Ammon's horn (tissue), 1 donor: ENCODE measurements at places on chromosomes 5 and 9.

GRCh38 chr9:111632060-111632459 is 926 bp downstream of the DNAJC25 start:
- DNase-seq: no peak

DNA sequence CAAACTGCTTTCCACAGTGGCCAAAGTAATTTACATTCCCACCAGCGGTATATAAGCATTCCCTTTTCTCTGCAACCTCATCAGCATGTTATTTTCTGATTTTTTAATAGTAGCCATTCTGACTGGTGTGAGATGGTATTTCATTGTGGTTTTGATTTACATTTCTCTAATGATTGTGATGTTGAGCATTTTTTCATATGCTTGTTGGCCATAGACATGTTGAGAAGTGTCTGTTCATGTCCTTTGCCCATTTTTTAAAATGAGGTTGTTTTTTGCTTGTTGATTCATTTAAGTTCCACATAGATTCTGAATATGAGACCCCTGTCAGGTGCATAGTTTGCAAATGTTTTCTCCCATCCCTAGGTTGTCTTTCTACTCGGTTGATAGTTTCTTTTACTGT is 254.5 kb upstream of the MPDZ start:
- DNase-seq: no peak

DNA sequence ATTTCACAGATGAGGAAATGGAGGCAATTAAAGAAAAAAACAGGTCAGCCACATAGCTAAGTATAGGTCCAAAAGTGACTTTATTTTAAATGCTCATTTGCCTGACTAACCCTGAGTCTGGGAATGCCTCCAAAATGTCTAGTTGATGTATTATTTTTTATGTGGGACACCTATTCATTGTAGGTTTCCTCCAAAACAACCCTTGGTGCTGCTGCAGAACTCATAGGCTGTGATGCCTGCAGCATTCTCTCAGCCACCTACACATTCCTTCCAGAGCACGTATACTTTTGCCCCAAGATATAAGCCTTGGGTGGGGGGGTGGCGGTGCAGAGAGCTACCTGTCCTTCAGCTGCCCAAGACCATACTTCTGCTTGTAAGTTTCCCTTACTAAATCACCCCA is 77.4 kb downstream of the MSX2 start:
- DNase-seq: no peak

GRCh38 chr5:158464383-158464782 is 605.4 kb upstream of the CLINT1 start:
- no peak for DNase-seq

GRCh38 chr9:86408121-86408520 is 53.9 kb upstream of the TUT7 start:
- DNase-seq: no peak

DNA sequence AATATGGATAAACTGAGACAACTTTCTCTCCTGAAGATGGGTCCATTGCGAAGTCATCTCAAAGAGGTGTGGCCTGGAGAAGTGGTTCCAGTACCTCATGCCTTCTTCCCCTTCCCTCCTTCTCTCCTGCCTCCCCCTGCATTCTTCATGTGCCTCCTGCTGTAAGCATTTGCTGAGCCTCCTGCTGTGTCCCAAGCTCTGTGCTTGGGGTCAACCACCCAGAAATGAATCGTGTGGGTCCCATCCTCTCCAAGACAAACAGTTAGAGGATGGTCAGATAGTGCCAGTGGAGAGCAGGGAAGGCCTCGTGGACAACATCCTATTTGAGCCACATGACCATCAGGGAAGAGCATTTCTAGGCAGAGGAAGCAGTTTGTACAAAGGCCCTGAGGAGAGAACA is 53.5 kb downstream of the KCNIP1 start:
- DNase-seq: no peak

GRCh38 chr5:149963729-149964128 is 3.2 kb downstream of the SLC26A2 start:
- no peak for DNase-seq

- DNase-seq: no peak
Measured at GRCh38 chr5:36269478-36269877, 27.8 kb upstream of the NADK2 start.

DNA sequence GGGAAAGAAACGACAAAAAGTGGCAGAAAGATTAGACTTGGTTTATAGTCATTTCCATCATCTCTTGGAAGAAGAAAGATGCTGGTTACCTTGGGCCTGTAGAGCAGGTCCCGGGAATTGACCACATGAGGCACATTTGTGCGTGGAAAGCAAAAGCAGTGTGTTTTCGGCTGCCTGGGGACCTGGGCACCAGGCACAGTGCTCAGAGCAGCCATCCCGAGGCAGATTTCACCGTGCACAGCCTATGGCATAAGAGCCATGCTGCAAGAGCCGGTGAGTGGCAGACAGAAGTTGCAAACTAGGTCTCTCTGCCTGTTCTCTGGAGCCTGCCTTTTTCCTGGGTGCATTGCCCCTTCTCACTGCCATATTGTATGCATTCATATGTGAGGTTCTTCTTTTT is 77.0 kb downstream of the ICE1 start:
- DNase-seq: no peak

DNA sequence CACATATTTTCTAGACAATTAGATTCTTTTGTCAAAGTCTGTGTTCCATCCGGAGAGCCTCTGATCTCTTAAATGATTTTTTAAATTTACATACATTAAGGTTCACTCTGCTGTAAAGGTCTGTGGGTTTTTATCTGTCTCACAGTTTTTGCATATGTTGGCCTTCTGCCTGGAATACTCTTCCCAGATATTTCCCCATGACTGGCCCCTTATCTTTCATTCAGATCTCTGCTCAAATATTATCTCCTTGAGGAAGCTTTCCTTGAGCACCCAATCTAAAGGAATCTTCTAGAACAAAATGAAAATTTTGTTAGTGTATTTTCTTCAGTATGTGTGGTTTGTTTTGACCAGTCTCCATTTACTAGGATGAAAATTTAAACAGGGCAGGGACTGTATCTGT is 26.3 kb downstream of the FAF2 start:
- DNase-seq: no peak

DNA sequence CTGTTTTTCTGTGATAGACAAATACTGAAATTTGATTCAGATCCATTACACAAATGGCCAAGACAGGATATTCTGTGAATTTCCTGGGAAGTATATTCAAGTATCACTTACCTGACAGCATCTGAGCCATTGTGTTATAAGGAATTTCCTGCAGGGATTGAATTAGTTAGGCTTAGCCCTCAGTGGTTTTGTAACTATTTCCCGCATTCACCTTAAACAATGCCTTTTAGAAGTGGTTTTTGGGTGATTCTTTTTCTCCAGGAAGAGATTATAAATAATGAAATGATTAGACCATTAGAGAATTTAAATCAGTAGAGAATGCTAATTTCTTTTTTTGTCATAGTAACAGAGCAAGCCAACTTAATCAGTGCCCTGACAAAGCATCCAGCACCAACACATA is 30.6 kb downstream of the ITGA1 start:
- DNase-seq: no peak

- DNase-seq: no peak
Measured at GRCh38 chr5:116478491-116478890, 96.1 kb downstream of the SEMA6A start.

GRCh38 chr5:1638658-1639400 is 115.1 kb upstream of the LPCAT1 start:
- DNase-seq: no peak

- no peak for DNase-seq
Measured at GRCh38 chr9:70491426-70492318, 77.2 kb upstream of the KLF9 start.

DNA sequence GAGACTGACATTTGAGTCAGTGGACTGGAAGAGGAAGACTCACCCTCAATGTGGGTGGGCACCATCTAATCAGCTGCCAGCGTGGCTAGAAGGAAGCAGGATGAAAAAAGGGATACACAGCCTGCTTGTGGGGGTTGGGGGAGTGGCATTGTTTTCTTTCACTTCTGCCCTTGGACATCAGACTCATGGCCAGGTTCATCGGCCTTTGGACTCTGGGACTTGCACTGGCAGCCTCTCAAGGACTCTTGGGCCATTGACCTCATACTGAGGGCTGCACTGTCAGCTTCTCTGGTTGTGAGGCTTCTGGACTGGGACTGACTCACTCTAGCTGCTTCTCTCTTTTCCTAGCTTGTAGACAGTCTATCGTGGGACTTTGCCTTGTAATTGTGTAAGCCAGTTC is 374.9 kb downstream of the TLE1 start:
- no peak for DNase-seq

GRCh38 chr5:140329739-140330481 is 16.5 kb downstream of the HBEGF start:
- DNase-seq: no peak

GRCh38 chr5:142038735-142039134 is 25.9 kb upstream of the GNPDA1 start:
- no peak for DNase-seq

- DNase-seq: peak; percentile 65
Measured at GRCh38 chr5:169286572-169287300, 14.2 kb downstream of the SLIT3 start.

DNA sequence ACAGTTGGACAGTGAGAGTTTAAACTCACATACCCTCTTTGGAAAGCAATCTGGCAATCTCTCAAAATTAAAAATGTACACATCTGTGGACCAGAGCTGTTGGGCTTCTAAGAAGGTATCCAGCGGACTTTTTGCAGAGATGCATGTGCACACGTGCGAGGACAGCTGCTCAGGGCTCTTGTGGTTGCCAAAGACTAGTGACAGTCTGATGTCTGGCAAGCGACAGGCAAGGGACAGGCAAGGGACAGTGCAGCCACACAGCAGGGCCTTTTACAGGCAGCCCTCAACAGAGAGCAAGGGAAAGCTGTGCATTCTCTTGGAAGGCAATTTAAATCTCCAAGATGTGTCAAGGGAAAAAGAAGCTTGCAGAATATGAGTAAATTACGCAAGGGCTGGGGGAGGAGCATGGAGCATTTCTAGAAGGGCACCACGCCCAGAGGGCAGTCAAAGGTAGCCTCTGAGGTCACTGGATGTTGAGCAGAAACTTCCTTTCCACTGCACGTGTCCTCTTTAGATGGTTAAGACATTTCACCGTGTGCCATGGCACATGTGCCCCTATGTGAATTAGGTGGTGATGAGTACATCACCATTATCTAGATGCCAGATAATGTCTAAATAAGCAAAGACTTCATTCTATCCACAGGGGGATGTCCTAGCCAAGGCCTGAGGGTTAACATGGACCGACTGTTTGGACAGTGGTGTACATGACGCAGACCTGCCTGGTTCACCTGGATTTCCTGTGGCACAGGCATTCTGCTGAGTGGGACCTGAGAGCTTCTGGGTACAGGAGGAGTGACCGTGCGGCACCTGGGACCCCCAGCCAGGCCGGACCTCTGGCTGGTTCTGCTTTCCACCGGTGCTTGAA is 9.1 kb downstream of the GFPT2 start:
- DNase-seq: peak; percentile 46

GRCh38 chr5:123561230-123561629 is 49.3 kb downstream of the CSNK1G3 start:
- no peak for DNase-seq

GRCh38 chr9:13716601-13717321 is 437.3 kb upstream of the MPDZ start:
- no peak for DNase-seq

GRCh38 chr5:175854231-175855040 is 16.9 kb upstream of the CPLX2 start:
- DNase-seq: no peak

DNA sequence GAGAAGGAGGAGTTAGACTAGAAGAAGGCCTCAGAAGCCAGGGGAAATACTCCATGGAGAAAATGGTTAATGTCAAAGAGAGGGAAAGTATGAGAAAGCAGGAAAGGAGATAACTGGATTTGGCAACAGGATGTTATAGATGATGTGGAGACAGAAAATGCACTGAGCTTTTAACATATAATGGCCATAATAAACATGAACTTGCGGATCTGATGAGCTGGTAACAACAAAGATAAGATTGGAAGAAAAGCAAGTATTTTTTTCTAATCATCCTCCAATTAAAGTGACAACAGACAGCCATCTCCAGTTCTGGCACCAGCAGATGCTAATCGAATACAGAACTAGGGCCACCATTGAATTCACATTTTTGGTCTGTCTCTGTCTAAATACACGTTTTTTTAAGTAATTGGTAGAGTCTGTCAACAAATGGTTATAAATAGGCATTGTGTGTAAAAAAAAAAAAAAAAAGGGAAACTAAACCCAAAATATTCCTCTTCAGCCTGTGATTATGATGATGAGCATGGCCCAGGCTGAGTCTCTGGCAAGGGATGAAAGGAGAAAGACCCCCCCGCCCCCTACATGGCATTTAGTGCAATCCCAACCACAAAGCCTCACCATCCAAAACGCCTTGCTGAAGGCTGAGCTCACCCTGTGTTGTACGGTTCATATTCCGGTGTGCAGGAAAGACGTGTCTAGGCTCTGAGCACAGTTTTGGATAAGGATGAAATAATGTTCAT is 149.5 kb upstream of the LHFPL2 start:
- DNase-seq: no peak

DNA sequence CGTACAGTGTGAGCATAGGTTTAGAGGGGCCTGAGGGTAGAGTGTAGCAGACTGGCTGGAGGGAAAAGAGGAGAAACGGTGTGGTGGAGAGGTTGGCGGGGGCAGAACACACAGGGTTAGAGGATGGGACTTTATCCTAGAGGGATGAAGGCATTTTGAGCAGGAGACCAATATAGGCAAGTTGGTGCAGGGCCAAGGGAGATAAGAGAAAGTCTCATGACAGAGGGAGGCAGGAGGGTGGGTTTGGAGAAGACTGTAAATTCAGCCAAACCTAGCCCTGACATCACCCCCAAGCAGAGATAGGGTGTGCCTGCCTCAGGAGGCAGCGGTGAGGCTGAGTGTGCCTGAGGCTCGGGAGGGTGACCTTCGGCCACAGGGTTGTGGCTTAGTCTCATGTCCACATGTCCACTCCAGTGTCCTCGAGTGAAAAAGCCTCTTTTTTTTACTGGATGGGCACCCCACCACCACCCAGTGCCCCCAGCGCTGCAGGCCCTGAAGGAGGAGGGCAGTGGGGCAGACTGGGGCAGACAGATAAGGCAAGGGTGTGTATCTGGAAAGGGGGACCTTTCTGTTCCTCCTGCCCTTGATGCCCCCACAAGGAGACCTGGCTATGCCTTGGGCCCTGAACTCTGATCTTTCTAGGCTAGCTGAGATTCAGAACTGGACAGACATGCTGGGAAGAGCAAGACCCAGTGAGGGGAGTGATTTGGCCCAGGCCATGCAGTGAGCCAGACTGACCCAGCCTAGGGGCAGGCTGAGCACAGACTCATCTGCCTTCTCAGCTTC is 108.7 kb downstream of the RGS3 start:
- DNase-seq: no peak

DNA sequence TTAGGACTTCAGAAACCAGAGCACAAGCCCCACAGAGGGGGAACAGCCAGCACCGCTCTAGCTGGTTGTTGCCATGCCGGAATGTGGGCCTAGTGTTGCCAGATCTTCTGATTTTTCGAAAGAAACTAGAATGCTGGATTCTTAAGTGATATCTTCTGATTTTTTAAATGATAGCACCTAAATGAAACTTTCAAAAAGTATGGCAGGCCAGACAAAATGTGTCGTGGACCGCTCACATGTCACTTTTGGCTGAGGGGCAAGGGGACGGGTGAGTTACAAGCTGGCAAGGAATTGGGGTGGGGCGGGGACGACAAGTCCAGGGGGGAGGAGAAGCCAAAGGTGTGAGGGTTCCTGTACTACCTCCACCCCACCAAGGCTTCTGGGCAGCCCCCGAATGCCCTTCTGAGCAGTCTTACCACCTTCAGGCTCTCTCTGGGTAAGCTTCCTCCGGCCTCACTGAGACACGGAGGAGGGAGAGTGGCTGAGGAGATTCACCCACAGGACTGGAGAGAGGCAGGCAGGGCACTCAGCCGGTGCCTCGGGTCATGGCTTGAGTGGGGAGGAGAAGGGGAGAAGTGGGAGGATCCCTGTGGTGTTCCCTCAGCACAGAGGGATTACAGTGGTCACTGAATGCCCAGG is 10.3 kb downstream of the B4GALT7 start:
- DNase-seq: no peak

GRCh38 chr5:113376640-113377039 is 58.1 kb downstream of the TSSK1B start:
- DNase-seq: no peak
